Naive thymus-derived CD8-positive, alpha-beta T cell (primary cell): ENCODE measurements at places on chromosomes 2 and 18. TPM values are rescaled to one million over a fixed set of nuclear protein-coding genes. Genes with fewer than 3 reads are reported as not detected.

GRCh38 chr2:27069436-27069835 lies 2.0 kb downstream of the OST4 start:
- H3K4me3 ChIP-seq, result peak overlapping the region; percentile 97
- H3K36me3 ChIP-seq, result peaks cover 44% of the 10 kb centered on the region
- peaks cover 56% of the 10 kb centered on the region for H3K4me1 ChIP-seq

- no peaks in the 10 kb centered on the region for H3K4me1 ChIP-seq
- H3K27ac ChIP-seq, result no peak overlapping the region
- no peak overlapping the region for H3K4me3 ChIP-seq
- no peaks in the 10 kb centered on the region for H3K27me3 ChIP-seq
These were observed 293.6 kb upstream of the SESTD1 start for GRCh38 chr2:179558010-179558934.

DNA sequence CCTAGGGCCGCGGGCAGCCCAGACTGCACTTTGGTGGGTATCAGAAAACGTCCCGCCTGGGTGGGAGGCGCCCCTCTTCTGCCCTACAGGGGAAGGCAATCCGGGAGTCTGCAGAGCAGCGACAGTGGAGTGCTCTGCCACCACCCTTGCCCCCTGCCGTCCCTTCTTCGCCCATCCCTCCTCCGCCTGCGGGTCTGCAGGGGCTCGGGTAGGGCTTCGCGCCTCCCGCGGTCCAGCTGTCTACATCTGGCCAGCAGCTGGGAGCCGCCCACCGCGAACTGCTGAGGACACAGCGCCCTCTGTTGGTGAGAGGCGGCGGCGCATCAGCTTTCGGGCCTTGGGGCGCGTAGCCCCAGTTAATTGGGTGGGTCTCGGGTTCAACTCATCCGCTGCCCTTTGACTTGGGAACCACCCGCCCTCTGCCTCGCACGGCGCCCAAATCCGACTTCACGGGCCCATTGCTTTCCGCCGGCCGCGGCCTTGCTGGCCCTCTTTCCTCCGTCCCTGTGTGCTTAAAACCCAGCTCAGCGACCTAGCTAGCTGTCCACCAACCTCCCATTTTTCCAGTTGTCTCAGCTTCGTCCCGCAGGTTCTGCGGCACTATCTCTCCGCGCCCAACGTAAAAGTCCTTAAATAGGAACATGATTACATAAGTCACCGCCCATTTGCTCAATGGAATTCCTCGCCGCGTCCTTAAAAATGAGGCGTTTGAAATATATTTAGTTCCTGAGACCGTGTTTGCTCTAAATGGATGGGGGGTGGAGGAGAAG lies 17.6 kb downstream of the WNT10A start:
- peak; percentile 74 for DNase-seq
- no peaks in the 10 kb centered on the region for H3K36me3 ChIP-seq
- H3K4me1 ChIP-seq, result peaks cover 44% of the 10 kb centered on the region

DNA sequence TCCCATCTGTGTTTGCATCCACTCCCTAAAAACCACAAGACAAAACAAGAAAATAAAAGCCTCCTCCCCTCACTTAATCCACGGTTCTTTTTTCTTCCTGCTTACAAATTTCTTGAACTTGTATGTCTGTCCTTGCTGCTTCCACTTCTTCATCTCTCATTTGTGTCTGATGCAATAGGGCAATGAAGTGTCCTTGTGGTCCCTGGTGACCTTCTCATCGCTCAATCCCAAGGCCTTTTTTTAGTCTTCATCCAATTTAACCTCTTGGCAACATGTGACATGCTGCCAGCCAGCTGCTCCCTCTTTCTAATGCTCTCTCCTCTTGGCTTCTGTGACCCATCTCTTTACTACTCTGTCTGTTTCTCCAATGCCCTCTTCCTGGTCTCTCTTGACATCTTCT lies 87.6 kb downstream of the SEMA4F start:
- H3K36me3 ChIP-seq, result peaks cover 2% of the 10 kb centered on the region
- H3K27me3 ChIP-seq, result peaks cover 3% of the 10 kb centered on the region
- DNase-seq, result no peak
- H3K27ac ChIP-seq, result no peak overlapping the region
- no peaks in the 10 kb centered on the region for H3K4me1 ChIP-seq
- H3K4me3 ChIP-seq, result no peak overlapping the region

DNA sequence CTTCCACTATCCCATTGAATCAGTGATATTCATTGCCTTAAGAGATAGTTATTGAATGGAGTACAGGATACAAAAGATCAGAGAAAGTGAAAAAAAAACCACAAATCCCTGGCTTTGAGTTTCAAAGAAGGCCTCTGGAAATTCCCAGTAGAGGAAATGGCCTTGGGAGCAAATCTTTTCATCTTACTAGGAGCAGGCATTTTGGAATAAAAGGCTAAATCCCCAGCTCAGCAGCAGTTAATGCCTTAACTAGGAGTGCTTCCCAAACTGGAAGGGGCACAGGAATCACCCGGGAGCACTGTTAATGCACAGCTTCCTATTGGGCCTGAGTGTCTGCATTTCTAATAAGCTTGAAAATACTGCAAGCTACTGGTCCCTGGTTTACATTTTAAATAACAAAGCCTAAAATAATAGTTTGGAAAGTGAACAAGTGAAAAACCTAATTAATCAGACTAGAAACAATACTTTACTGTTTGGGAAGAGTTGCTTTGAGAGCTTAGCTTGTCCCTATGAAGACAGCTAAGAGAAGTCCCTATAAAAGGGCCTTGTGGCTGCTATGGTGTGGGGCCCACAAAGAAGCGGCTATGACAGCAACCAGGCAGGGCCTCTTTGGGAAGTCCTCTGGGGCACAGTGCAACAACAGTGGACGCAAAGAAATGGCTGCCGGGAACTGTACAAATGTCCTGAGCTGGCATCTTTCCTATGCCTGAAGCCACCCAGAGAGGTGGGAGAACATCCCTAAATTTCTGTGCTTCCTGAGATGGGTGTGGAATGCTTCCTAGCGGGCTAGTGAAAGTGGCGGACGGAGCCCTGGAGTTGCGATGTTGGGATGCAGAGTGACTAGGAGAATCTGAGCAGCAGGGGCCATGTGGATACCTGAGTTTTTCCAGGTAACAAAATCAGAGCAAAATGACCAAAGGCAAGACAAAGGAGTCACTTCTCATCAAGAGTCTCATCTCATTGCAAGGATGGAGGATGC lies 117.1 kb upstream of the KLHL14 start:
- H3K36me3 ChIP-seq, result no peaks in the 10 kb centered on the region
- H3K4me1 ChIP-seq, result no peaks in the 10 kb centered on the region
- DNase-seq, result no peak

GRCh38 chr2:64362562-64363026 lies 91.4 kb upstream of the LGALSL start:
- no peak overlapping the region for H3K4me3 ChIP-seq
- H3K36me3 ChIP-seq, result no peaks in the 10 kb centered on the region
- no peak overlapping the region for H3K27ac ChIP-seq
- no peak for DNase-seq

- no peak overlapping the region for H3K27ac ChIP-seq
- no peak for DNase-seq
- H3K36me3 ChIP-seq, result peaks cover 18% of the 10 kb centered on the region
- H3K27me3 ChIP-seq, result no peaks in the 10 kb centered on the region
- peaks cover 6% of the 10 kb centered on the region for H3K4me1 ChIP-seq
These were observed 78.3 kb downstream of the KCMF1 start for GRCh38 chr2:85049236-85049635.

DNA sequence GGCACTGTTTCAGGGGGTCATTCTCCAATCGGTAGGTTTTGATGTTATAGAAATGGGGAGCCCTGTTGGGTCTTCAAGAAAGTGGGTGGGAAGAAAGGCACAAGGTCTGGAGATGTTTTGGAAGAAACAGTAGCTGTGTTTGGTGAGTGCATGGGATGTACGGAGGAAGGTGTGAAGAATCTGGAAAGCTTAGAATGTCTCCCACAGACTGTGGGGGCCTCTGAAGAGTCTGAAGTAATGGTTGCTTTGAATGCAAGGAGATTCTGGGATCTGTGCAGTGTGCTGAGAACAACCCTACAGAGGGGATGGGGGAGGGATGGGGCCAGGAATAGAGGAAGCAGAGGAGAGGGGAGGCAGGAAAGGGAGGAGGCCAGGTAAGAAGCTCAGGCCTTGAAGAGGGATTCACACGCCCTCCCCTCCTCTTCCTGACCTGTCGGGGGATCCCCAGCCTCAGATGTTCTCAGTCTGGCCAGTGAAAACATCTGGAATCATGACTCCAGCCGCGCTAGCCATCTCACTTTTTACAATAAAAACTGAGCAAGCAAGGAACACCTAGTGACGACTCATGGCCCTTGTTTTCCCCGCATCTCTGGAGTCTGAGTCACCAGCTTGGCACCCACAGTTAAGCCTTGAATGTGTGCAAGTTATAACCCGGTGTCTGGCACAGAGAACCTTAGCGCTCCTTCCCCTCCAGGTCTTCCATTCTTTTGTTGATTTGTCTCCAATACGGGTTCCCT lies 74.2 kb downstream of the SH3BP4 start:
- H3K4me1 ChIP-seq, result no peaks in the 10 kb centered on the region
- no peak for DNase-seq
- H3K36me3 ChIP-seq, result no peaks in the 10 kb centered on the region

- DNase-seq, result no peak
- no peaks in the 10 kb centered on the region for H3K27me3 ChIP-seq
- no peak overlapping the region for H3K4me3 ChIP-seq
- H3K27ac ChIP-seq, result peak overlapping the region; percentile 56
These were observed 133.9 kb upstream of the CCDC195 start for GRCh38 chr2:224850081-224850480.

DNA sequence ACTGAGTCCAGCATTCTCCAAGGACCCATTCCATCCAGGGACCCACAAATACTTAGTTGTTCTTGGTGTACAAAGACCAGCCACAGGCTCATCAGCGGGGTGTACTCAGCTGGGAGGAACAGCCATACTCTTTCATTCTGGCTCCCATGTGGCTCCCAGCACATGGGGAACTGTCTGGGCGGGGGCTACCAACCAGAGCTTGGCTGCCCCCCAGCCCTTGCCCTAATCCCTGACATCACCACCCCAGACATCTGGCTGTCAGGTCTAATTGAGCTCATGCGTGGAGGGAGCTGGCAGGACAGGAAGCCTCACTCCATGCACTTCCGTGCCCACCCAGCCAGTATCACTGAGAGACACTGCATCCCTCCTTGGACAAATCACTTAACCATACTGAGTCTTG lies 283.6 kb downstream of the DYSF start:
- H3K4me1 ChIP-seq, result no peaks in the 10 kb centered on the region
- H3K36me3 ChIP-seq, result peaks cover 21% of the 10 kb centered on the region
- no peak for DNase-seq
- peaks cover 25% of the 10 kb centered on the region for H3K27me3 ChIP-seq
- no peak overlapping the region for H3K27ac ChIP-seq

DNA sequence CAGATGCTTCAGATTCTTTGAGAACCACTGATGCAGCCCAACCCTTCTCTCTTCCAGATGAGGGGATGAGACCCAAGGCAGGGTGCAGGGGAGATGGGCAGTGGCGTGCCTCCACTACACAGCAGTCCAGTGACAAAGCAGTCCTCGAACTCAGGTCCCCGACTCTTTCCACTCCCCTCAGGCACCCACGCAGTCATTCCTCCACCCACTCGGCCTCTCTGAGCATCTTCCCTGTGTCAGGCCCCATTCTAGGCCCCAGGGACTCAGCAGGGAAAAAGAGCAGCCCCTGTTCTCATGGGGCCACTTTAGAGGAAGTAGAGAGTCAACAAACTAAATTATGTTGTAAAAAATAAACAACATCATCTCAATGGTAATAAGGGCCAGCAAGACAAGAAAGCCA lies 15.2 kb downstream of the KCNK3 start:
- H3K27ac ChIP-seq, result no peak overlapping the region
- no peak for DNase-seq
- H3K4me1 ChIP-seq, result no peaks in the 10 kb centered on the region
- no peaks in the 10 kb centered on the region for H3K27me3 ChIP-seq
- H3K4me3 ChIP-seq, result no peak overlapping the region

- no peak overlapping the region for H3K27ac ChIP-seq
- no peak for DNase-seq
- no peaks in the 10 kb centered on the region for H3K36me3 ChIP-seq
- H3K27me3 ChIP-seq, result peaks cover 14% of the 10 kb centered on the region
- no peak overlapping the region for H3K4me3 ChIP-seq
These were observed 113.1 kb upstream of the RAB12 start for GRCh38 chr18:8496186-8496585.

DNA sequence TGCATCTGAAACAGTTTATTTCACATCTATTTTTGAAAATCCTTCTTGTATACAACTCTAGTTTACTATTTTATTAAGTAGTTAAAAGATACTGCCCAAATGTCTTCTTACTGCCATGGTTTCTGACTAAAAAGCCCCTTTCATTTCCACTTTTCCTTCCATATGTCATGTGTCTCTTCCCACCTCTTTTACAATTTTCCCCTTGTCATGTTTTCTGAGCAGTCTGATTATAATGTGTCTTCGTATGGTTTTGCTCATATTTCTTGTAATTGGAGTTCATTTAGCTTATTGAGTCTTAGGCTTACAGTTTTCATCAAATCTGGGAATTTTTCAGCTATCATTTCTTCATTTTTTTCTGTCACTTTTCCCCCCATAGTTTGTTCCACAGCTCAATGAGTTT lies 813.9 kb upstream of the GYPC start:
- H3K36me3 ChIP-seq, result no peaks in the 10 kb centered on the region
- no peak overlapping the region for H3K27ac ChIP-seq

GRCh38 chr18:6219116-6219717 lies 195.5 kb downstream of the L3MBTL4 start:
- no peaks in the 10 kb centered on the region for H3K36me3 ChIP-seq
- no peaks in the 10 kb centered on the region for H3K4me1 ChIP-seq
- DNase-seq, result no peak
- peaks cover 2% of the 10 kb centered on the region for H3K27me3 ChIP-seq
- no peak overlapping the region for H3K4me3 ChIP-seq

GRCh38 chr2:196376984-196377877 lies 205.9 kb upstream of the STK17B start:
- DNase-seq, result no peak
- H3K27ac ChIP-seq, result no peak overlapping the region
- no peaks in the 10 kb centered on the region for H3K36me3 ChIP-seq
- H3K27me3 ChIP-seq, result peaks cover 4% of the 10 kb centered on the region
- no peaks in the 10 kb centered on the region for H3K4me1 ChIP-seq

The CASP10 gene
- total RNA-seq, result 48.1 TPM

The PLGLB1 gene
- total RNA-seq, result 21.0 TPM

The WDR43 gene
- 70.4 TPM for total RNA-seq

The AQP12A gene
- total RNA-seq, result not detected

The PIAS2 gene
- total RNA-seq, result 40.6 TPM

The DSG2 gene
- 0.30 TPM for total RNA-seq

The CLEC4F gene
- not detected for total RNA-seq

The PLEKHA3 gene
- total RNA-seq, result 40.6 TPM

The UGT1A10 gene
- not detected for total RNA-seq
